ENCODE measurements at places on chromosomes 4 and X.

DNA sequence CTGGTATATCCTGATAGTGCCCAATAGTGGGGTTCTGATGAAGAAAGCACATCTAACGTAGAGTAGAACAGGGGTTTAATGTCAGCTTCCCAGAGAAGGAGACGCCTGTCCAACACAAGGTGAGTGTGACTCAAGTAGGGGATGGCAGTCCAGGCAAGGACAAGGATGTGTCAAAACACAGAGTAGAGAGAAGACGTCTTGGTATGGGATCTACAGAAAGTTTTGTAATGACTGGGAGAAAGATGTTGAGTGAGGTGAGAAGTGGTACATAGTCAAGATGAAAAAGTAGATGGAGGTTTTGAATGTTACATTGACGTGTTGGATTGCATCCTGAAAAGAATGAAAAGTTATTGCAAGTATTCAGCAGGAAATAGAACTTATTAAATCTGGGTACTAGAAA lies 124.4 kb downstream of the TMA16 start:
- DNase-seq, result no peak

GRCh38 chr4:182906786-182907185 lies 10.4 kb downstream of the DCTD start:
- DNase-seq, result no peak

DNA sequence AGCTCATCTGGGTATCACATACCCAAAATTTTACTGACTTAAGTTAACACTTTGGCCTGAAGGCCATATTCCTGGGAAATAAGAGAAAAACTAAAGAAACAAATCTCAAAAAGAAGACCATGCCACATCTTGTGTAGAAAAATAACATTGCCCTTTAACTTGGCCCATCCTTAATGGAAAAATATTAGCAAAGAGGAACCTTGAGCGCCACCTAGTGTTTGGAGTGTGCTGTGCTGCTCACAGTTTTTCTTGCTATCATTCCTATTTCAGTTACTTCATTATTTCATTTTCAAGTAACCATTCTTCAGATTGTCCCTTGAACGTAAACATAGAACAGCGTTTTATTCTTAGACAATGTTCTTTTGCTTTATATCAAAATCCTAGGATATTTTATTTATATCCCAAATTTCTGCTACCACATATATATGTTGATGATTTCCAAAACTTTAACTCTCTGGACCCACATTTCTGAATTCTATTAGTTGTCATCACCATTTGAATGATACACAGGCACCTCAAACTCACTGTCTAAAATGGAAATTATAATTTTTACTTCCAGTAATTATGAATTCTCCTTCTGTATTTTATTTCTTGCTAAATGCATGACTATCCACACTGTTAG lies 999.0 kb upstream of the ADGRL3 start:
- DNase-seq, result peak; percentile 19

DNA sequence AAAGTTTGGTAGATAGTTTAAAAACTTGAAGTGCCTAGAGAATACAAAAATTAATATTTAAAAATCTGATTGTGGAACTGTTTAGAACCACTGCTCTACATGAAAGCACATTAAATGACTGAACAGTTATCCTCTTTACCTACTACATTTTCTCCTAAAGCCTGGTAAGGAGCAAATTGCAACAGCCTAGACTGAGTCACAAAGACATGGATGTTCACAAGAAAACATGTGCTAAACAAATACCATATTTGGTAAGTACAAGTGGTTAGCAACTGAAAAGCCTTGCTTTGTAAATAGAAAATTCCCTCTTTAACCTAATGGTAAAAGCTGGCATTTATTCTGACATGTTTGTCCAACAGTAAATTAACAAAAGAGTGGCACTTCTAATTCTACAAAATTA lies 203.1 kb downstream of the FBXO8 start:
- DNase-seq, result peak; percentile 57

GRCh38 chrX:68693481-68694434 lies 46.3 kb downstream of the STARD8 start:
- peak; percentile 74 for DNase-seq

DNA sequence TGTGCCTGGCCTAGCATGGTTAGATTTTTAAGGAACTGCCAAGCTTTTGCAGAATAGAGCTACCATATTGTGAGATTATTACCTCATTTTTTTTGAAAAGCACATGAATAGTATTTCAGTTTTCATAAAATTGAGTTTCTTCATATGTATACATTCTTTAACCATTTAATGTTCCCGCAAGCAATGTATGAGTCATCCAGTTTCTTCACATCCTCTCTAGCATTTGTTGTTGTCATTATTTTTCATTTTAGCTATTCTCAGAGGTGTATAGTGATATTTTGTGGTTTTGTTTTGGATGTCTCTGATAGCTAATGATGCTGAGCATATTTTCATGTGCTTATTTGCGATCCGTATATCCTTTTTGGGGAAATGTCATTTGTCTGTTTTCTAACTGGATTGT lies 74.9 kb downstream of the GLUD2 start:
- DNase-seq, result no peak

DNA sequence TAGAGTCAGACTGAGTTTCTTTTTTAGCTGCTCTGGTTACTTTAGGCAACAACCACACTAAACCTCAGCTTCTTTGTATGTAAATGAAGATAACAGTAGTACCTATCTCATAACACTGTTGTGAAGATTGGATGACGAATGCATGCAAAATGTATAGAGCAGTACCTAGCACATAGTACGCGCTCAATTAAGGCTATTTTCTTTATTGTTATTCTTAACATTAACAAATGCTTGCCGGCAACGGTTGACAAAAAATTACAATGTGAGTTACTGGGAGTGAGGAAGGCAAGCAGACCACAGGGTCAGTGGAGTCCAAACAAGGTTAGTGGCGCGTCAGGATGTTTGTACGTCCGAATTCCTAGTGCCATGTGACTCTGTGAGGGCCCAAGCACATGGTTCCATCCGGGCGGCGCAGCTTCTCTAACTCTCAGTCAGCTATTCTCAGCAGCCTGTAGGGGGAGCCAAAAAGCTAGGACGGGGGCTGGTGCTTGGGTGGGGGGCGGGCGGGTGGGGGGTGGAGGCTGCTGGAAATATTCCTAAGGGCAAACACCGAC lies 821 bp upstream of the NALF2 start:
- DNase-seq, result no peak

Data from umbilical cord (tissue), 2 donors.